ENCODE measurements at places on chromosomes 13 and 19. TPM values are rescaled to one million over a fixed set of nuclear protein-coding genes. Genes with fewer than 3 reads are reported as not detected.

Gene MAP2K2
- 115 TPM for total RNA-seq

Gene TMEM238
- not detected for total RNA-seq

Gene PALM3
- total RNA-seq, result under 0.01 TPM

Gene CNN1
- total RNA-seq, result 102 TPM

Gene CCDC70
- not detected for total RNA-seq

Gene SERPINE3
- total RNA-seq, result not detected

Gene PDX1
- not detected for total RNA-seq

Gene ZNF431
- 4.5 TPM for total RNA-seq

Gene FXYD1
- total RNA-seq, result 0.18 TPM

GRCh38 chr13:99419591-99420243 is 81.6 kb upstream of the TM9SF2 start:
- H3K27me3 ChIP-seq, result peaks cover 42% of the 10 kb centered on the region

GRCh38 chr13:95160112-95160906 is 140.9 kb downstream of the ABCC4 start:
- H3K27ac ChIP-seq, result peak overlapping the region; percentile 80
- H3K4me1 ChIP-seq, result peaks cover 6% of the 10 kb centered on the region
- DNase-seq, result peak; percentile 72
- peaks cover 31% of the 10 kb centered on the region for H3K36me3 ChIP-seq

- no peak for DNase-seq
- no peak overlapping the region for H3K4me3 ChIP-seq
- peaks cover 2% of the 10 kb centered on the region for H3K27me3 ChIP-seq
- H3K4me1 ChIP-seq, result no peaks in the 10 kb centered on the region
Observed at GRCh38 chr13:24713022-24713421, 32.8 kb downstream of the ATP12A start.

DNA sequence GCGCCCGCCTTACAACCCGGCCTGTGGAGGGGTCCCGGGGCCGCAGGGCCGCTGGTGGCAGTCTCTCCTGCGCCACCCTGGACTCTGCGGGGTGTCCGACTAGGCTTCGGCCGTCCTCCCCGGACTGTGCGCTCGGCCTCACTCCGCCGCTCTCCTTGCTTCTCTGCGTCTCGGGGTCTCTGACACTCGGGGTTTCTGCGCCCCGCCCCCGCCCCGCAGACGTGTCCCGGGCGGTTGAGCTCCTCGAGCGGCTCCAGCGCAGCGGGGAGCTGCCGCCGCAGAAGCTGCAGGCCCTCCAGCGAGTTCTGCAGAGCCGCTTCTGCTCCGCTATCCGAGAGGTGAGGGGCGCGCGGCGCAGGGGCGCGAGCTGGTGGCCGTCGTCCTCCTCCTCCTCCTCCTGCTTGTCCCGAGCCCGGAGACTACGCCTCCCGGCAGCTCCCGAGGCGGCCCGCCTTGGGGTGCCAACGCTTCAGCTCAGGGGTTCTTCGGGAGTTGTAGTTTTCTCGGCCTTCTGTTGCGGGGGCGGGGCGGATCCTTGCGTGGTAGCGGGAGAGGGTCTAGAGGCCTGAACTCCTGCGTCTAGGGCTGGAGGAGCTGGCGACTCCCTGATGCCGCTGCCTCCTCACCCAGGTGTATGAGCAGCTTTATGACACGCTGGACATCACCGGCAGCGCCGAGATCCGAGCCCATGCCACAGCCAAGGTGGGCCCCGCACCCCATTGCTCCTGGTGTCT is 627 bp downstream of the LIN7B start:
- peaks cover 8% of the 10 kb centered on the region for H3K4me1 ChIP-seq
- DNase-seq, result peak; percentile 33
- H3K4me3 ChIP-seq, result peak overlapping the region; percentile 96
- peak overlapping the region; percentile 57 for H3K27ac ChIP-seq

- H3K27me3 ChIP-seq, result peaks cover 3% of the 10 kb centered on the region
- DNase-seq, result no peak
Observed at GRCh38 chr19:45249261-45250033, 1.6 kb upstream of the MARK4 start.

DNA sequence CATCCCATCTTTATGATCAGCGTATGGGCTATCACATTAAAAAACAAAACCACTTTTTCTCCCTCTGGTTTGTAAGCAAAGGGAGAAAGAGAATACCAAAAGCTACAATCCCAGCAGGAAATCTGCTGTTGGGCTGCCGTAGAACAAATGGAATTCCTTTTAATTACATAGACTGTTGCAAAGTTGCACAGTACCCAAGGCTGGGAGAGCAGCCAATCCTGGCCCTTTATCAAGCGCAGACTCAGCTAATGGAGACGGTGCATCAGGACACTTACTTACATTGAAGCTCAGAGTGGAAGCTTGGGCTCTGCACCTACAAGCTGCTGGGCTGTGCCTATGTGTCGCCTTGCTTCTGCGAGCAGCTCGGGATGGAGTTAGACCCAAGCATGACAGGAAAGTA is 15.2 kb downstream of the CCNA1 start:
- H3K27ac ChIP-seq, result no peak overlapping the region
- no peak overlapping the region for H3K4me3 ChIP-seq
- no peaks in the 10 kb centered on the region for H3K4me1 ChIP-seq
- no peaks in the 10 kb centered on the region for H3K36me3 ChIP-seq
- H3K27me3 ChIP-seq, result no peaks in the 10 kb centered on the region
- no peak for DNase-seq

- H3K4me1 ChIP-seq, result no peaks in the 10 kb centered on the region
- no peak overlapping the region for H3K4me3 ChIP-seq
- H3K27me3 ChIP-seq, result peaks cover 81% of the 10 kb centered on the region
- DNase-seq, result no peak
Observed at GRCh38 chr19:17953316-17953801, 13.5 kb upstream of the KCNN1 start.

DNA sequence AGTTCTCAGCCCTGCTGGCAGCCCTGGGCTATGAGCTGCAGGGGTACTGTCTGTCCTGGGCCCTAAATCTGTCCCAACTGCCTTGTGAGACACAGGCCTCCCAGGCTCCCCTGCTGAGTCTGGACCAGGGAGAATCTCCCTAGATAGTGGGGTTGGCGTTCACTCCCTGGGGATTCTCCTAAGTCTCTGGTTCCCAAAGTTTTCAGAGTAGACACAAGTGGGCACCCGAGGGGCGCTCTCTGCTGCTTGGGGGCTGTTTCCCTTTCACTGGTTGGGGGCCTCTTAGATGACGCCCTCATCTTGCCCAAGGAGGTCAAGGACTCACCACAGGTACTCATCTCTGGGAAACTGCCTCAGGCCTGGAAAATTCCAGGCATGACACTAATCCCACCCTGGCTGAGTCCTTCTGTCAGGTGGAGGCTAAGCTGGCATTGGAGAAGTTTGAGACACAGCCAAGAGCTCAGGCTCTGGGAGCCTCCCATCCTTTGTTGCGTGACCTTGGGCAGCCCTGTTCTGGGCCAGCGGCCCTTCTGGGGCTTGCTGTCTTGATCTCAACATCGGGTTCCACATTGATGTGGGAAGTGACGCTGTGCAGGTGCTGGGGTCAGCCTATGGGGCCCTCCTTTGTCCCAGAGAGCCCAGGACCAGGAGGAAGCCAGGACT is 3.9 kb downstream of the RPL18A start:
- H3K36me3 ChIP-seq, result peaks cover 43% of the 10 kb centered on the region
- peaks cover 5% of the 10 kb centered on the region for H3K27me3 ChIP-seq
- peaks cover 7% of the 10 kb centered on the region for H3K4me1 ChIP-seq
- no peak for DNase-seq

DNA sequence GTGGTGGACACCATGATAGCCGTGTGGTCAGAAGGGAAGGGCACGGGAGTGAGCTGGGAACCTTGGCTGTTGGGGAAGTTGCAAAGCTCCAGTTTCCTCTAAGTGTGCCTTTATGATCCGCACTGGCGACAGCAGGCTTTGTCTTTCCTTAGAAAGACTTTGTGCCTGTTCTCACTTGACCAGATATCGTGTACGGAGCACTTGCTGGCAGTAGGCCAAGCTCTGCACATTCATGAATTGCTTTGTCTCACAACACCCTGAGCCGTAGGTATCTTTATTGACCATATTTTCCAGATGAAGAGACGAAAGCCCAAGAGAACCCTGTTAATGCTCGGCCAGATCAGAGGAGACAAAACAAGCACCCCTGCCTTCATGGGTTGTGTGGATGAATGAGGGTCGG is 15.1 kb downstream of the CUL4A start:
- no peaks in the 10 kb centered on the region for H3K27me3 ChIP-seq
- no peak overlapping the region for H3K27ac ChIP-seq
- H3K4me3 ChIP-seq, result no peak overlapping the region

GRCh38 chr19:54431255-54431838 is 16.1 kb downstream of the TTYH1 start:
- H3K27ac ChIP-seq, result no peak overlapping the region
- peaks cover 11% of the 10 kb centered on the region for H3K27me3 ChIP-seq
- peaks cover 2% of the 10 kb centered on the region for H3K36me3 ChIP-seq
- no peak overlapping the region for H3K4me3 ChIP-seq

- no peaks in the 10 kb centered on the region for H3K4me1 ChIP-seq
- H3K36me3 ChIP-seq, result no peaks in the 10 kb centered on the region
- H3K4me3 ChIP-seq, result no peak overlapping the region
- DNase-seq, result no peak
Observed at GRCh38 chr19:35380450-35381124, 9.7 kb downstream of the GPR42 start.

DNA sequence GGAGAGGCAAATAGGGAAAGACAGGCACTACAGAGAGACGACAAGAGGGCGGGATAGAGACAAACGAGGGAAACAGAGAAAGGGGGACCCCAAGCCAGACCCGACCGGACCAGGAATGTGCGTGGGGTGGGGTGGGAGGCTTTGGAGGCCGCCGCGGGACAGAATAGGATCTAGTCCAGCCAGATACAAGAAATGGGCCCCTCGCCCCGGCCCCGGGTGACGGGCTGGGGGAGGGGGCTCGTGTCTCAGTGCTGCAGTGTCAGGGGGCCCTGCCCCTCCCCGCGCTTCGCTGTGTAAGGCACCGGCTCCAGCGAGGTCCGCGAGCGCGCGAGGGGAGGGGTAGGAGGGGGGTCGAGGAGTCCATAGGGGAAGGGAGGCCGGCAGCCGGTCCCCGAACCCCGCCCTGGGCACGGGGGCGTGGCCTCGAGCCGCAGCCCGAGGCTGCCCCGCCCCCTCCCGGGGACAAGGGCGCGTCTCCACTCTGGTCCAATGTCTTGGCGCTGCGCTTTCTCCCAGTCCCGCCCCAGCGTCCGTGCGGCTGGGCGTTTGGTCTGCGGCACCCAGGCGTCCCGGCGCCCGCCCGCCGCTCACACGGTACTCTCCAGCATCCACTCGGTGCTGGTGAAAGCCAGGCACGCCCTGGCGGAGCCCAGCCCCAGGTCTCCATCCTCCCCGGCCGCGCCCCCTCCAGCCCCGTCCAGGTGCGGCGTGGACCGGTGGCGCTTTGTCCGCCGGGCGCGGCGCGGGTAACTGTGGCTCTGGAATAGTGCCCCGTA is 11.0 kb downstream of the IFNL1 start:
- H3K27ac ChIP-seq, result no peak overlapping the region
- no peak for DNase-seq
- H3K27me3 ChIP-seq, result peaks cover 63% of the 10 kb centered on the region

DNA sequence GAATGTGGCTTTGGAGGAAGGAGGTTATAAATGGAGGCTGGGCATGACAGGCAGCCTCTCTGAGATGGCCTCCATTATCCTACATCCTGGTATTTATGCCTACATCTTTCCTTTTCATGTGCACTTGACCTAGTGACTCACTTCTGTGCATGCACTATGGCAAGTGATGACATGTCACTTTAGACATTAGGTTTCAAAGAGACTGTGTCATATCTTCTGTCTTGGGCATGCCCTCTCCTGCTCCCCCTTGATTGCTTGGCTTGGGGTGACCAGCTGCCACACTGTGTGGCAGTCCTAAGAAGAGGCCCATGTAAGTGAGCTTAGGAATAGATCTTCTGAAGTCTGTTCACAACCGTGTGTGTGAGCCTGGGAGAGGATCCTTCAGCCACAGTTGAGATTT is 472.8 kb downstream of the FGF9 start:
- H3K27me3 ChIP-seq, result peaks cover 5% of the 10 kb centered on the region
- no peak for DNase-seq
- H3K36me3 ChIP-seq, result no peaks in the 10 kb centered on the region
- no peak overlapping the region for H3K4me3 ChIP-seq
- no peaks in the 10 kb centered on the region for H3K4me1 ChIP-seq
- no peak overlapping the region for H3K27ac ChIP-seq

GRCh38 chr13:27018882-27019281 is 152.7 kb downstream of the USP12 start:
- H3K4me1 ChIP-seq, result peaks cover 20% of the 10 kb centered on the region
- H3K27ac ChIP-seq, result peak overlapping the region; percentile 14
- H3K4me3 ChIP-seq, result no peak overlapping the region
- DNase-seq, result no peak
- H3K27me3 ChIP-seq, result no peaks in the 10 kb centered on the region

DNA sequence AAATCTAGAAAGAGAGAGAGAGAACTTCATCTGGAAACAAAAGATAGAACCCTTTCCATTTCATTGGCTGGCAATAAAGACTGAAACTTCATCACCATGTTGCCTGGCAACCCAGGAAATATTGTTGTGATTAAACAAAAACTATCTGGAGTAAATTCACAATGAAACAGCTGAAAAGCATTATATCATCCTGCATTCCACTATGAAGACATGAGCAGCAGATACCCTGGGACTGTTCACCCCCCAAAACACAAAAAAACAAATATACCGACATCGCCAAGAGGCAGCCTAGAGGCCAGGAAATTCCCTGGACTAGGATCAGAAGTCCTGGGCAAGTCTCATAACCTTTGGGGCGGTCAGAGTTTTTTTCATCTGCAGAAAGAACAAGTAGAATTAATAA is 158.3 kb downstream of the FOXO1 start:
- H3K4me3 ChIP-seq, result no peak overlapping the region
- H3K27me3 ChIP-seq, result no peaks in the 10 kb centered on the region
- H3K36me3 ChIP-seq, result no peaks in the 10 kb centered on the region
- no peak overlapping the region for H3K27ac ChIP-seq
- DNase-seq, result no peak

GRCh38 chr13:93552596-93552995 is 326.0 kb downstream of the GPC6 start:
- no peaks in the 10 kb centered on the region for H3K27me3 ChIP-seq
- no peaks in the 10 kb centered on the region for H3K4me1 ChIP-seq

DNA sequence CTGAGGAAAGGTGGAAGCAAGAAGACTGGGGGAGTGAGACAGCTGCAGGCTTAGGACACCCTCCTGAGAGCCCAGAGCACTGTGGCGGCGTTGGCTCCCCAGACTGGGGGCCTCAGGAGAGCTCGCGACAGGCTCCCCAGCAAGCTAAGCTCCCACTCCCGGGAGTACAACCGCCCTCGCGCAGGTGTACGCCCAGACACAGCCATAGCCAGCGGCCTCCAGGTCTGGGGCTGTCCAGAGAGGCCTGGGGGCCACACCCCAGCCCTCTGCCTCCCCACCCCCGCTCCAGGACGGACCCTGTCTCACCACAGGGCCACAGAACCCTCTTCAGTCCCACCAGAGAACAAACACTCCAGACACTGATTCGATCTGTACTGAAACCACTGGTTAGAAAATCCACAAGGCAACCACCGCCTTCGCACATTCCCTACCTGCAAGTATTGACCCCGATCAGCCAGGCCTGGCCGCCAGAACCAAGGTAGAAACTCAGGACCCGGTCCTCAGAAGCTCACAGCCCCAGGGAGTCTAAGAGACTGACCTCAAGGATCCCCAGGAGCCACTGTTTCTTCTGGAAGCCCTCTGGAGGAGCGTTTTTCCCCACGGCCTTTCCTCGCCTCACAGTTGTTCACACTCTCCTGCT is 16.3 kb downstream of the ZIC5 start:
- no peak for DNase-seq
- H3K36me3 ChIP-seq, result no peaks in the 10 kb centered on the region
- no peak overlapping the region for H3K27ac ChIP-seq
- peaks cover 90% of the 10 kb centered on the region for H3K27me3 ChIP-seq
- H3K4me3 ChIP-seq, result no peak overlapping the region

- H3K27me3 ChIP-seq, result peaks cover 20% of the 10 kb centered on the region
- no peaks in the 10 kb centered on the region for H3K4me1 ChIP-seq
- H3K36me3 ChIP-seq, result no peaks in the 10 kb centered on the region
- no peak overlapping the region for H3K4me3 ChIP-seq
- no peak for DNase-seq
- no peak overlapping the region for H3K27ac ChIP-seq
Observed at GRCh38 chr19:50739914-50740426, 16.8 kb downstream of the CLEC11A start.
